ENCODE measurements at places on chromosomes 3 and 15. TPM values are rescaled to one million over a fixed set of nuclear protein-coding genes. Genes with fewer than 3 reads are reported as not detected.

AGTR1 gene
- total RNA-seq: 6.3 TPM

ROBO1 gene
- total RNA-seq: 80.3 TPM

UBE2Q2 gene
- 19.9 TPM for total RNA-seq

DNA sequence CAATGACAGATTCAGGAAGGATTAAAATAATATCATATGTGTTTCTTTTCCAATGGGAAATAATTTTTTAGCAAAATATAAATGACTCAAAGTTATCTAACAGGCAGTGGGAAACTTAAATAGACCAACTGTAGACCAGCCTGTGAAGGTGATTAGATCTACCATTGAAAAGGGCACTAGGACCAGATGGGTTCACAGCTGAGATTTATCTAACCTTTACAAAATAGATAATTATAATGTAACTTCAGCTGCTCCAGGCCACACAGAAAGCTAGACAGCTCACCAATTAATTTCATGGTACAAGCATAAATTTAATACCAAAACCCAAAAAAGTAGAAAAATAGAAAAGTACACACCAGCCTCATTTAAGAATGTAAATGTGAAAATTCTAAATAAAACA is 240.4 kb upstream of the MRPL3 start:
- DNase-seq: no peak

DNA sequence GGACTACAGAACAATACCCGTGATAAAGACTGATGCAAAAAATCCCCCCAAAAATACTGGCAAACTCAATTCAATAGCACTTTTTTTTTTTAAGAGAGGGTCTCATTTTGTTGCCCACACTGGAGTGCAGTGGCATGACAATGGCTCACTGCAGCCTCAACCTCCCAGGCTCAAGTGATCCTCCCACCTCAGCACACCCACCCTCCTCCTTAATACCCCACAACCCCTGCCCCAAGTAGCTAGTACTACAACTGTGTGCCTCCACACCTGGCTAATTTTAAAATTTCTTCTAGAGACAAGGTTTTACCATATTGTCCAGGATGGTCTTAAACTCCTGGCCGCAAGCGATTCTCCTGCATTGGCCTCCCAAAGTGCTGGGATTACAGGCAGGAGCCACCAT is 11.4 kb downstream of the TOP2B start:
- DNase-seq: no peak

DNA sequence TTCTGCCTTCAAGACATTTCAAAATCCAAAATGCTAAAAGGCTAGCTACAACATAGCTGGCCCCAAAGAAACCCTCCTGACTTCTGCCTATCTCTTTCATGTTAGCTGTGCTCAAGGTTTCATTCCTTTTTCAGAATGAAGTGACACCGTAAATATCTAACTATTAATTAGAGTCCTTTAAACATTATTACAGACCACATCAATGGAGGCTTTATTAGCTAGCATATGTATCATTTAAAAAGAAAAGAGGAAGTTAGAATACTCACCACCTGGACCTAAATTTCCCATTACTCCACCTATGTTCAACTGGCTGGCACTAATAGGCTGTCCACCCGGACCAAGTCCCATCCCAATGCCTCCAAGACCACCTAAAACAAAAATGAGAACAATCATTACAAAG is 24.6 kb downstream of the MYEF2 start:
- DNase-seq: no peak

GRCh38 chr3:50163572-50164455 is 8.7 kb downstream of the SEMA3F start:
- DNase-seq: peak; percentile 91

- DNase-seq: no peak
Measured at GRCh38 chr15:42737529-42738328, 801 bp upstream of the CDAN1 start.

DNA sequence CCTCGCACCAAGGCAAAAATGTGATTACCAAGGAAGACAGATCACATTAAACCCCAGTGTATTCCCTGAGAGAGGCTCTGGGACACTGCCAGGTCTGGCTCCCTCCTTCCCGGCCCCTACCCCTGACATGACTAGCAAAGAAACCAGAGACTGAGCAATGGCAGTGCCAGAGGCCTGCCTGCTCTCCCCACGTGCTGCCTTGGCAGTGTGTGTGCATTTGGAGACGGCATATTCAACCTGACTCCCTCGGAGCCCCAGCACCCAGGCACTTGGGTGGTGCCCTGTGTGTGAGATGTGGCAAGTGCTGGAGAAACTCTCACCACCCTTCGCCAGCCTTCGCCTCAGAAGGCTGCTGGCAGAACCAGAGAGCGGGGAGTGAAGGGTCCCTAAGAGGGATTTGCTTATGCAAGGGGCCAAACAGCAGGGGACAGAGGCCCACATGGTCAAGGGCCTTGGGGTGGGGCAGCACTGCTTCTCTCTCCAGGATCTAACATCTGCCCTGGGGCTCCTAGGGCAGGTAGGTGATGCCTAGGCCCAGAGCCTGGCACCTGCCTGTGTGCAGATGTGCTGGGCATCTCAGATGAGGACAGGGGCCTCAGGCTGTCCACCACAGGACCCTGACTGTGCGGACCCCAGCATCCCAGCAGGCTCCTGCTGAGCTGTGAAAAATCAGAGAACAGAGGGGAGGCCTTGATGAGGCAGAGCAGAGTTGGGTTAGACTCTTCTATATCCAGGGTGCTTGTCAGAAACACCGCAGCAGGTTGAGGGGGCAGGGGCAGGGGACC is 23.6 kb upstream of the PLXNA1 start:
- DNase-seq: no peak

- no peak for DNase-seq
Measured at GRCh38 chr3:115638991-115639390, 15.7 kb downstream of the GAP43 start.

All from suprapubic skin (tissue), 4 donors.